Heart right ventricle (tissue), 16 donors: ENCODE measurements at places on chromosomes 11 and 22. TPM values are rescaled to one million over a fixed set of nuclear protein-coding genes. Genes with fewer than 3 reads are reported as not detected.

DNA sequence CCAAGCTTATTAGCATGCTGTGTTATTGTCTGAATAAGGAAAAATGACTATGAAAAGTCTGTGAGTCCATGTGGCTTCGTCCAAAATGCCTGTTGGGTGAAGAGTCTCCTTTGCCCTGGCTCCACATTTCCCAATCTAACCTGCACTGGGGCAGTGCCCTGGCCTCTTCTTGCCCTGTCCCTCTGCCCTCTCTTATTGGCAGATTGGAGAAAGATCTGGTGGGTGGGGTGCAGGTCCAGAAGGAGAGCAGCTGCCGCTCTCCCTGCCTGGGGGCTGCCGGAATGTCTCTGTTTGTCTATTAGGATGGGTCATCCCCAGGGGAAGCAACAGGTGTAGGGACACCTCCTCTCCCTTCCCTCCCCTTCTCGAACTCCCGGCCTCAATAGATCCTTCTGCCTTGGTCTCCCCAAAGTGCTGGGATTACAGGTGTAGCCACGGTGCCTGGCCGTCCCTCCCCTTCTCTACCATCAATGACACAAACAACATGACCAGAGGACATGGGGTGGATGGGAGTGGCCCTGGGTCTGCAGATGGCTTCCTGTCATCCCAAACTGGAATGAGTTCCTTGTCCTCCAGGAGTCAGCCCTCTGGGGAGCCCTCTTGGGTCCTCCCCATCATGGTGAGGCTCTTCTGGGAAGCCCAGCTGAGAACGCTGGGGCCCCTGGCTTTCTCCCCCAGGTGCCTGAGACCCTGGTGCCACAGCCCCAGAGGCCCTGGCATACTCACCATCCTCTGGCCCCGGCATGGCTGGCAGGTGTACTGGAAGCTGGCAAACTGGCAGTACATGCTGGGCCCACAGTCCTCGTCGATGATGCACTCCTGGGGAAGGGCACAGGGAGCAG, 40.5 kb downstream of the DKK3 start:
- H3K4me1 ChIP-seq: peaks cover 82% of the 10 kb centered on the region
- no peak overlapping the region for H3K4me3 ChIP-seq
- H3K27ac ChIP-seq: peak overlapping the region; percentile 48
- DNase-seq: no peak
- peaks cover 42% of the 10 kb centered on the region for H3K36me3 ChIP-seq
- no peaks in the 10 kb centered on the region for H3K27me3 ChIP-seq

GRCh38 chr11:122116591-122116990, 576 bp upstream of the BLID start:
- no peak overlapping the region for H3K4me3 ChIP-seq
- H3K27ac ChIP-seq: no peak overlapping the region
- H3K27me3 ChIP-seq: no peaks in the 10 kb centered on the region
- no peaks in the 10 kb centered on the region for H3K4me1 ChIP-seq
- no peaks in the 10 kb centered on the region for H3K36me3 ChIP-seq

DNA sequence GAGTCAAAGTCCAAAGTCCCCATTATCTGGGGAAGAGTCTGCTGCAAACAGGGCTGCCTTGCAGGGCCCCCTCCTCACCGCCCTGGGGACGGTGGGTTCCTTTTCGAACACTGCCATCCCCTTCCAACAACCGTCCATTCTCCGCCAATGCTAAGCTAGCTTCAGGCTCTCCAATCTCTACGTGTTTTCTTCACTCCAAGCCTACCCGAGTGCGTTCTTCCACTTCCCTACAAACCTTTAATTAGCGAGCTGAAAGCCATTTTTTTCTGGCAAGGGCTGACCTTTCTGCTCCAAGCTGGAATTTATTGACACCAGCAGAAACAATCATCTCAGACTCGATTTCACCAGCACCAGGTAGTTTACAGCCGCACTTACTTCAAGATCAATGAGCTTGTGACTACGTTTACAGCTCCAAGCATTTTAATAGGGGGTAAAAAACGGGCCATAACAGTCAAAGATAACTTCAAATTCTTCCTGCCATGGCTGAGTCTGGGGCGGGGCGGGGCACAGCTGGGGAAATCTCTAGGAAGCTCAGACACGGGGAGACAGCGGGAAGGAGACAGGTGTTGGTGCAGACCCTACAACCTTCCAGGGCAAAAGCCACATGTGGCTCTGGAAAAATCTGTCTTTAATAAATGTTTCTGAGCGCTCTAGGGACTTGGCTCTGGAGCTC, 82.2 kb downstream of the PHF21B start:
- no peaks in the 10 kb centered on the region for H3K4me1 ChIP-seq
- H3K27ac ChIP-seq: no peak overlapping the region
- DNase-seq: no peak
- no peak overlapping the region for H3K4me3 ChIP-seq

- H3K27me3 ChIP-seq: no peaks in the 10 kb centered on the region
- no peak overlapping the region for H3K27ac ChIP-seq
- no peak overlapping the region for H3K4me3 ChIP-seq
- no peaks in the 10 kb centered on the region for H3K36me3 ChIP-seq
Measured at GRCh38 chr22:50157709-50158375, 12.7 kb upstream of the PANX2 start.

DNA sequence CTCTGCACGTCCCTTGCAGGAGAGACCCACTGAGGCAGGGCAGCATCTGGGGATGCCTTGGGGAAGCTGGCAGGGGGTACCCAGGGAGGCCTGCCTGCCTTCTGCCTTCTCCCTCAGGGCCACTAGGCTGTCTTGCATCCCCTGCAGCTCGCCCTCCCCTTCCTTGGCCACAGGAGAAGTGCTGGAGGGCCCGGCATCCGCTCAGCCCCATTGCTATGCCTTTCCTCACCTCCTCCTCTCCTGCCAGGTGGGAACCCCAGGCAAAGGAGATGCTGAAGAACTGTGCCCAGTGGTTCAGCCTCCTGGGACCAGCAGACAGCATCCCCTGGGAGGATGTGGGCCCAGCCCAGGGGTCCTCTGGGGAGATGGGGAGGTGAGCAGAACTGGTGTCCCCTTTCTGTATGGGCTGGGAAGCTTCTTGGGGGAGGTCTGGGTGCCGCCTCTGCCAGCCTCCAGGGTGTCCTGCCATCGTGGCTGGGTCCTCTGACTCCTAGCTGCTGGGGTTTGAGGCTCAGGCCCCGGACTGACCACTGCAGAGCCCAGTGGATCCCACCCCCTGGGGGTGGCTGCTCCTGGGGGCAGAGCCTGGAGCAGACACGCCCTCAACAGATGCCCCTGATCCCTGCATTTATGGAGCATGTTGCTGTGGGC, 20.6 kb downstream of the MRGPRG start:
- H3K4me1 ChIP-seq: peaks cover 3% of the 10 kb centered on the region
- H3K4me3 ChIP-seq: no peak overlapping the region

GRCh38 chr11:81960443-81960842, 773.2 kb downstream of the FAM181B start:
- H3K4me3 ChIP-seq: no peak overlapping the region
- H3K27me3 ChIP-seq: no peaks in the 10 kb centered on the region
- H3K36me3 ChIP-seq: no peaks in the 10 kb centered on the region
- H3K27ac ChIP-seq: no peak overlapping the region
- H3K4me1 ChIP-seq: no peaks in the 10 kb centered on the region

DNA sequence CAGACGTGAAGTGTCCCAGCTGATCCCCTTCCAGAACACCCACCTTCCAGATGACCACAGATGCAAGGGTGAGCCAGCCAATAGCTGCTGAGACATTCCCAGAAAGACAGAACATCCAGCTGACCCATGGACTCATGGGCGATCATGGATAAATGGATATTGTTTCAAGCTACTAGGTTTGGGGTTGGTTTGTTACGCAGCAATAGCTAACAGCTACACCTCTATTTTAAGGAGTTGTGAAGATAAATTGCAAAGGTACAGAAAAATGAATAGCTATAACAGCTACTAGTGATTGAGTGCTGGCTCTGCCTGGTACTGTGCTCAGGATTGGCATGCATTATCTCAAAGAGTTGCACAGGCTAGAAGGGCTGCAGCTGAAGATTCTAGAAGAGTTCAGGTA, 122.5 kb downstream of the MIAT start:
- peaks cover 8% of the 10 kb centered on the region for H3K4me1 ChIP-seq
- no peaks in the 10 kb centered on the region for H3K27me3 ChIP-seq
- no peak for DNase-seq
- H3K4me3 ChIP-seq: no peak overlapping the region
- no peak overlapping the region for H3K27ac ChIP-seq

GRCh38 chr22:25062386-25063085, 110.0 kb downstream of the KIAA1671 start:
- no peak overlapping the region for H3K4me3 ChIP-seq
- H3K27me3 ChIP-seq: no peaks in the 10 kb centered on the region
- H3K4me1 ChIP-seq: peaks cover 15% of the 10 kb centered on the region
- no peak overlapping the region for H3K27ac ChIP-seq

GRCh38 chr22:44975427-44976262, 34.2 kb downstream of the PHF21B start:
- peaks cover 31% of the 10 kb centered on the region for H3K27me3 ChIP-seq
- H3K4me3 ChIP-seq: no peak overlapping the region
- peak; percentile 80 for DNase-seq
- no peaks in the 10 kb centered on the region for H3K36me3 ChIP-seq

GRCh38 chr11:133835593-133836548, 9.4 kb downstream of the SPATA19 start:
- H3K4me3 ChIP-seq: no peak overlapping the region
- no peak for DNase-seq
- H3K27me3 ChIP-seq: peaks cover 37% of the 10 kb centered on the region
- H3K27ac ChIP-seq: no peak overlapping the region
- H3K36me3 ChIP-seq: no peaks in the 10 kb centered on the region

DNA sequence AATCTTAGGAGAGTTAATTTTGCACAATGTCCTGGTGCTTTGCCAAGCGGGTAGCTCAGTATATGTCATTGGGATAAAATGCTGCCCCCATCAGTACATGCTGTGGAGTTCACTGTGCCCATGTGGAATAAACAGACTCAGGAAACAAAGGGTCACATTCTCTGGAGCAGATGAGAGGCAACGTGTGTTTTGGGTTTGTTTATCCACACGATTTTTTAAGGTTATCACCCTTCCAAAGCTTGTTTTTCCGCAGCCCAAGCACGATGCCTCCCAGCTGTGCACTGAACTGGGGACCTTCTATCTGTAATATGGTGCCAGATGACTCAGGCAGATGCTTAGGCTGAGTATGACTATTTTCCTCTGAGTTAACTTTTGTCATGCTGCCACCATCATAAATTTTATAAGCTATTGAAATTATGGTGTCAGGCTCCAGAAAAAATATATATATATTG, 6.5 kb downstream of the OR4D6 start:
- no peaks in the 10 kb centered on the region for H3K27me3 ChIP-seq
- H3K36me3 ChIP-seq: no peaks in the 10 kb centered on the region
- no peak overlapping the region for H3K27ac ChIP-seq
- H3K4me3 ChIP-seq: no peak overlapping the region
- no peak for DNase-seq

GRCh38 chr22:47013861-47014635, 251.6 kb downstream of the TBC1D22A start:
- no peaks in the 10 kb centered on the region for H3K4me1 ChIP-seq
- DNase-seq: no peak
- no peak overlapping the region for H3K27ac ChIP-seq
- no peaks in the 10 kb centered on the region for H3K36me3 ChIP-seq

- no peak overlapping the region for H3K4me3 ChIP-seq
- H3K27ac ChIP-seq: no peak overlapping the region
- no peak for DNase-seq
Measured at GRCh38 chr22:47839595-47840227, 1077.3 kb downstream of the TBC1D22A start.

- H3K4me3 ChIP-seq: no peak overlapping the region
- no peaks in the 10 kb centered on the region for H3K4me1 ChIP-seq
- H3K27me3 ChIP-seq: no peaks in the 10 kb centered on the region
- H3K36me3 ChIP-seq: no peaks in the 10 kb centered on the region
- no peak overlapping the region for H3K27ac ChIP-seq
Measured at GRCh38 chr11:41377709-41378394, 81.6 kb downstream of the LRRC4C start.

DNA sequence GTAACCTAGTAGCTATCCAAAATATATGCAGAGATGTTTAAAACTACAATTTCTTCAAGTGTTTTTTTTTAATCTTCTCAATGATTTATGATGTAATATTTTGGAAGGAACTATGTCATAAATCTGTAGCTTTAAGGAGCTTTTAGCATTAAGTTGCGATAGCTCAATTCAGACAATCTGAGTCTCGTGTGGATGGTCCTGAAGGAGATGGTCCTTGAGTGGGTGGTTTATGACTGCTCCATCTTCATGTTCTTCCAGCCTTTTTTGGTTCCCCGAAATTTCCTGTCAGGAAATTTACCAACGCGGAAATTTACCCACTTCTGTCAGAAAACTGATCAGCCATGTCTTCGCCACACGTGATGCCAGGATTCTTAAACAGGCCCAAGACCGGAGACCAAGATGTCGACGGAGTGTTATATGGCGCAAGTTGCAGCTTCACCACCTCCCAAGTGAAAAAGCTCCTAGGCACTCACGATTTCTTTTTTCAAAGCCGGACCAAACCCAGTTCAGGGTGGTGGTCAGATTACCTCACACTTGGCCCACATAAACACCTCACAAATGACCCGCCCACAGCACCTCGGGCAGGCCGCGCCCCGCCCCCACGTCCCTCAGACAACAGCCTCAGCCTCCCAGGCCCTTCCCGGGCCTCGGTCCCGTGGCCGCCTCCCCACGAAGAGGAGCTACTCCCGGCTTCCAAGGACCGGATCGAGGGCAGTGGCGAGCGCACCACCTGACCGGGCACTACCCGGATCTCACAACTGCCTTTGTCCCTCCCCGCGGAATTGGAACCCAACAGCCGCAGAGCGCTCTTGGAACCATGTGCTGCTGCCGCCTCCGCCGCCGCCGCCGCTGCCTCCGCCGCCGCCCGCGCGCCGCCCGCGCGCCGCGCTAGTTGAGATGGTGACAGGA, at the start of gene MORC2:
Gene MORC2, minus strand, starts transcription at position 760 of the 909 bp plus-strand sequence. CDS start 885 bp downstream, outside the sequence.
- peak within 1 kb of the TSS; percentile 80 for H3K4me3 ChIP-seq
- no peaks in the 10 kb centered on the region for H3K27me3 ChIP-seq
- H3K4me1 ChIP-seq: peaks cover 58% of the 10 kb centered on the region
- DNase-seq: peak; percentile 73
- peak within 1 kb of the TSS; percentile 98 for H3K27ac ChIP-seq

- no peak overlapping the region for H3K27ac ChIP-seq
- peaks cover 11% of the 10 kb centered on the region for H3K4me1 ChIP-seq
- no peak overlapping the region for H3K4me3 ChIP-seq
- no peak for DNase-seq
- H3K27me3 ChIP-seq: no peaks in the 10 kb centered on the region
Measured at GRCh38 chr11:61593151-61593550, 12.3 kb upstream of the SYT7 start.

- no peak for DNase-seq
- H3K4me3 ChIP-seq: no peak overlapping the region
- no peak overlapping the region for H3K27ac ChIP-seq
Measured at GRCh38 chr11:10038521-10039302, 255.3 kb downstream of the SBF2 start.

GRCh38 chr11:36339888-36340287, 43.8 kb downstream of the PRR5L start:
- no peak for DNase-seq
- no peak overlapping the region for H3K4me3 ChIP-seq
- H3K4me1 ChIP-seq: no peaks in the 10 kb centered on the region
- no peaks in the 10 kb centered on the region for H3K36me3 ChIP-seq
- no peak overlapping the region for H3K27ac ChIP-seq
- peaks cover 6% of the 10 kb centered on the region for H3K27me3 ChIP-seq

GRCh38 chr22:42256930-42257329, 13.5 kb downstream of the TCF20 start:
- peaks cover 22% of the 10 kb centered on the region for H3K4me1 ChIP-seq
- no peak for DNase-seq
- no peak overlapping the region for H3K4me3 ChIP-seq
- no peak overlapping the region for H3K27ac ChIP-seq

The OR6T1 gene
- not detected for polyA plus RNA-seq

The MMP11 gene
- 12.8 TPM for polyA plus RNA-seq

The TBX10 gene
- not detected for polyA plus RNA-seq

The TRIM3 gene
- 14.6 TPM for polyA plus RNA-seq

The OSBPL5 gene
- 10.4 TPM for polyA plus RNA-seq

The KRTAP5-11 gene
- polyA plus RNA-seq: not detected

The TRIM49 gene
- polyA plus RNA-seq: not detected

The CSF2RB gene
- polyA plus RNA-seq: 0.81 TPM
